Fibroblast of mammary gland (primary cell): ENCODE measurements at places on chromosomes 5 and 9.

DNA sequence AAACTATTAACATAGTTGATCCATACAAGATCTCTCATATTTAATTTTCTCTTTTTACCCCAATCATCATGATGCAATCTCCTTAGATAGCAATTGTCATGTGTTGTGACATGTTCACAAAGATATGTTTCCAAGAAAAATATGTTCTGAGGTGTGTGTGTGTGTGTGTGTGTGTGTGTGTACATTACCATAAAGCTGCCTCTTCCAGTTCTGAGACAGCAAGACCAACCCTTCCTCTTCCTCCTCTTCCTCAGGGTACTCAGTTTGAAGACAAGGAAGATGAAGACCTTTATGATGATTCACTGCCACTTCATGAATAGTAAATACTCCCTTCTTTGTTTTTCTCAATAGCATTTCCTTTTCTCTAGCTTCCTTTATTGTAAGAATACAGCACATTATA lies 303.3 kb upstream of the PRDM9 start:
- no peak for DNase-seq

DNA sequence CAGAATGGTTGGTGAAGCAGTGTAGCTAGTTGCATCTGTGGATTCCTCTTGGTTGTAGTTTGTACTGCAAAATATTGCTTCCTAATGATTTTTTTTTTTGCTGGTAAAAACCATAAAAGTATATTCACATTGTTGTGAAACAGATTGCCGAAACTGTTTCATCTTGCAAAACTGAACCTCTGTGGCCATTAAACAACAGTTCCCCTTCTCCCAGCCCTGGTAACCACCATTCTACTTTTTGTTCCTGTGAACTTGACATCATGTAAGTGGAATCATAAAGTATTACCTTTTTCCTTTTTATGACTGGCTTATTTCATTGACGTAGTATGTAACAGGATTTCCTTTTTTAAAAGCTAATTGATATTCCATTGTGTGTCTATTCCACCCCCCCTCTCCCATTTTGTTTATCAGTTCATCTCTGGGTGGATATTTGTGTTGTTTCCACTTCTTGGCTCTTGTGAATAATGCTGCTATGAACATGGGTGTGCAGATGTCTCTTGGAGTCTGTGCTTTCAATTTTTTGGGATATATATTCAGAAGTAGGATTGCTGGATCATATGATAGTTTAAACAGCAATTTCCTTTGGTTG lies 11.8 kb downstream of the SUB1 start:
- no peak for DNase-seq

- no peak for DNase-seq
These were observed 133.6 kb downstream of the CEMIP2 start for GRCh38 chr9:71634752-71635151.

DNA sequence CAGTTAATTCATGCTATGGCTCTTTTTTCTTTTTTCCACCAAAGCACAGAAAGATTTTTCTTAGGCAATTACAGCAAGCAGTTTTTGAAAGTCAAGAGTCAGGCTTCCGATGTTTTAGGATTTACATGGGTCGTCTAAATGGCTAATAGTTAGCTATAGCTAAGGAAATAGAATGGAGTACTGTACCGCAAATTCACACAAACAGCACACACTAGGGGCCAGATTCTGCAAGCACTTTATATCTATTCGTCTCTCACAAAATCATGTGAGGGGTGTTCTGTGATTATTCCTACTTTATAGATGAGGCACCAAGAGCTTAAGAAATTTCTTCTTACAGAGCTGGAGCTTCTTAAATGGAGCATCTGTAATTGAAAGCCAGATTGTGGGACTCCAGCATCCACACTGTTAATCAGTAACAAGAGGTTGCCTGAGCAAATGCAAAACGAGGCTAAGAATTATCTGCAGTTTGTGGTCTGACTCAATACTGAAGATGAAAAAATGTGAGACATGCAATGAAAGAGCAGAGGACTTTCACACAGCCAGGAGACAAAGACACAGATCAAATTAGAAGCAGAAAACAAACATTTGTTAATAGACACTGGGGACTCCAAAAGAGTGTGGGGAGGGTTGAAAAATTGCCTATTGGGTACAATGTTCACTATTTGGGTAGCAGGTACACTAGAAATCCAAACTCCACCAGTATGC lies 62.7 kb upstream of the CTXN3 start:
- DNase-seq = no peak

DNA sequence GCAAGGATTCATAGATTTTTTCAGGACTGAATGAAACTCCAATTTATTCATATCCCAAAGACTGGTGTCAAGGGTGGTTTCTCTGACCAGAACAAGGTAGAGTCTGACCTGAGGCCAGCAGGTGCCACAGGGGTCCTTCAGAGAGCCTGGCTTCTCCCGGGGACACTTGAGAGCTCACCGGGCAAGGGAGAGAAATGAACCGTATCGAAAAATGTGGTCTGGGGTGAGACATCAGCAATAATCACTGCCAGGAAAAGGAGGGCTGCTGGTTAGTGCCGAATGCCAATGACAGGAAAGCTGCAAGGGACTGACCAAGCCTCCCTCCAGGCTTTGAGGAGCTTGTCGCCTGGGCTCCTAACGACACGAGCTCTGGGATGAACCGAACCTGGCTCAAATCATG lies 142.7 kb downstream of the TTLL11 start:
- DNase-seq = no peak
